ENCODE measurements at places on chromosomes 3 and 15.

DNA sequence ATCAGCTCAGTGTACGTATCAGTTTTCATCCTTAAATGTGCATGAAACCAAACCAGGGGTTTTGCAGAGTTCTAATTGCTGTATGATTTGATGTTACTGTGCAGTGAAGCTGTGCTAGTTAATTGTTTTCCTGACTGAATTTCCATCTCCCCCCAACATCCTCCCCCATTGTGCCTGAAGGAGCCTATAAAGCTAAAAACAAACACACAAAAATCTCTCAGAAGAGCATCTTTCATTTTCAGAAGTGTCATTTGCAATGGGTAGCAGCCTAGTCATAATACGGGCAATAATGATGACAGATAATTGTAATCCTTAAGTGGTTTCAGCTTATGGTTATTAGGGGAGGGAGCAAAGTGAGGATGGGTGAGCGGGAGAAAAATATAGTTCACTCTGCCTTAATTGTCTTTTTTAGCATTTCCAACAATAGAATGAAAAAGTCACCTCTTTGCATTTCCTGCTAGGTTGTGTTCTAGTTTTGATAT, 207.9 kb upstream of the TBL1XR1 start:
- no peak for DNase-seq

DNA sequence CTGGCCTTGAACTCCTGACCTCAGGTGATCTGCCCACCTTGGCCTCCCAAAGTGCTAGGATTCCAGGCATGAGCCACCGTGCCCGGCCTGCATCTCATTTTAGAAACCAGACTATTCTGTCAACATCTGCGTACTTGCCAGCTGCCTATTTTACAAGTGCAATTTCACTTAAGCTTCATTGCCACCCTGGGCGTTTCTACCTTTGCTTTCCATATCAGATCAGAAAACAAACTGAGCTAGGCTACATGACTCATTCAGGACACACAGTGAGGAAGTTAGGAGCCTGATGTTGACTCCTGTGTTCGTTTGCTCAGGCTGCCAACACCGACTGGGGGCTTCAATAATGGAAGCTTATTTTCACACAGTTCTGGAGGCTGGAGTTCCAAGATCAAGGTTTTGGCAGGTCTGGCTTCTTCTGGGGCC, 42.3 kb upstream of the KLHL25 start:
- peak; percentile 18 for DNase-seq

- peak; percentile 84 for DNase-seq
Measured at GRCh38 chr3:129888771-129889170, 4.7 kb downstream of the TMCC1 start.

GRCh38 chr3:113754494-113755159, 7.8 kb downstream of the ATP6V1A start:
- no peak for DNase-seq

DNA sequence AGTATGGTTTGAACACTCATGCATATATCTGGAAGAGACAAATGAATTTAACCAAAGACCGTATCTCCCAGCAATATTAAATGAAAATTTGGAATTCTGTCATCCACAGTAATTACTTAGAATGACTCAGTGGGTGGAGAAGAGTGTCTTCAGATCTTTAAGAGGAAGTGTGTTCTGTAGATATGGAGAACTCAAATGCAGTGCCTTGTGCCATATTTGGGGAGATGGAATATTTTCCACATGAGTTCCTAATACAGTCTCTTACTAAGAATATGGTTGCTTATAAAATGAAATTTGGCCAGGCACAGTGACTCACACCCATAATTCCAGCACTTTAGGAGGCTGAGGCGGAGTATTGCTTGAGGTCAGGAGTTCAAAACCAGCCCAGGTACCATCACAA, 40.5 kb downstream of the ANO10 start:
- no peak for DNase-seq

GRCh38 chr15:48993380-48993779, 29.7 kb upstream of the SHC4 start:
- DNase-seq: no peak

DNA sequence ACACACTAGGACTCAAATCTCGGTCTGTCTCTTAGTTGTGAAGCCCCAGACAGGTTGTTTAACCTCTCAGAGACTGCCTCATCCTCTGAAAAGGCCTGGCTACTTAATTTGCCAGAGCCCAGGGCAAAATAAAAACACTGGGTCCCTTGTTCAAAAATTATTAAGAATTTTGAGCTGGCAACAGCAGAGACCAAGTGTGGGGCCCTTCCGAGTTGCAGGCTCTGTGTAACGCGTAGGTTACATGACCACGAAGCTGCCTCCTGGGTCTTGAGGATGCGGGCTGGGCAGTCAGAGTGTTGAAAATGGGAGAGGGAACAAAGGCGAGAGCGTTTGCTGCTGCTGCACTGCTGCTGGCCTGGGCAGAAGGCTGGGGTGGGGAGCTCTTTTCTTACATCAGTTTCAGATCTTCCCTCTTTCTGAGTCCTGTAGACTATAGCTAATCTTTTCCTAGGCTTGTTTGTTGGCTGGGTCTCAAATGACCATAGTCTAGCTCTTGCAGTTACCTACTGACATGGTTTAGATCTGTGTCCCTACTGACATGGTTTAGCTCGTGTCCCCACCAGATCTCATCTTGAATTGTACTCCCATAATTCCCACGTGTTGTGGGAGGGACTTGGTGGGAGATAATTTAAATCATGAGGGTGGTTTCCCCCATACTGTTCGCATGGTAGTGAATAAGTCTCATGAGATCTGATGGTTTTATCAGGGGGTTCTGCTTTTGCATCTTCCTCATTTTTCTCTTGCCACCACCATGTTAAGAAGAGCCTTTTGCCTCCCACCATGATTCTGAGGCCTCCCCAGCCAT, 49.9 kb downstream of the CLEC3B start:
- no peak for DNase-seq

DNA sequence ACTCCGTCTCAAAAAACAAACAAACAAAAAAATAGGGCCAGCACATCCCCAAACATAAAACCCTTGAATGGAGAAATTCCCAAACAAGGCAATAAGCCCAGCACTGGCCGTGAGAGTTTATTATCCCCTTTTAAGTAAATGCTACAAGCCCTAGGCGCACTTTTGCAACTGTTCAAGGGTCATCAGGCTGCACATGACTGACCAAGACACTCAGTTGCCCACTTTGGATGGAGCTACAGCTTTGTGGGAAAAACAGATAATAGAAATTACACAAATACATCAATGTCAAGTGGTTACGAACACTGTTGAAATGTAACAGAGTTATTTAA, 33.7 kb upstream of the ZNF445 start:
- peak; percentile 12 for DNase-seq

DNA sequence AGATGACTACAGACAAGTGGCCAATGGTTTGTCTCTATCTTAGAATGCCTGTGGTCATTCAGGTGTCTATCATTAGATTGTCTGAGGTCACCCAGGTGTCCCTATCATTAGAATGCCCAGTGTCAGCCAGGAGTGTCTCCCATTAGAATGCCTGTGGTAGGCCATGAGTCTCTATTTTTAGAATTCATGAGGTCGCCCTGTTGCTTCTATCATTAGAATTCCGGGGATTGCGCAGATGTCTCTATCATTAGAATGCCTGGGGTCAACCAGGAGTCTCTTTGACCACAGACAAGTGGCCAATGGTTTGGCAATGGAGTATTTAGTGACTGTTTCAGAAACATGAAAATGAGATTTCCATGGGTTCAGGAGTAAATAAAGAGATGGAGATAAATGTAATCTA, 7.6 kb downstream of the RTP2 start:
- DNase-seq: peak; percentile 56

DNA sequence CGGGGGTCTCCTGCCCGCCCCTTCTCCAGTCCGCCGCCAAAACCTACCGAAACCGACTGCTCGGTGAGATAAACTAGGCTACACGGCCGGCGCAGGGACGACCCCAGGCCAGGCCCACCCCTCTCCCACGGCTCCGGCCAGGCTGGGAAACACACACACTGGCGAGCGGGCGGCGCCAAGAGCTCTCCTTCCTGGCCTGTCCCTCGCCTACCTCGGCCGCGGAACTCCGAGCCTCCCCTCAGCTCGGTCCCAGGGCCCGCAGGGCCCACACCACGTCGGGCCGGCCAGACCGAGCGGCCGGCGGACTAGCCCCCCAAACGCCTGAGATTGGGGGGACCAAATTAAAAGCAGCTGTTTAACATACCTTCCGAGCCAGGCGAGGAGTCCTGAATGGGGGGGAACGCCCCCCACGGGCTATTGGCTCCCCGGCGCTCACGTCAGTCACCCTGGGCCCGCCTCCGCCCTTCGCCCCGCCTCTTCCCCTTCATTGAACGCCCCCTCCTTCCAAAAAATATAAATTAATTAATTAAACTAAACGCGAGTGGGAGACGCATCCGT, 4.0 kb upstream of the SIN3A start:
- DNase-seq: peak; percentile 93

- peak; percentile 40 for DNase-seq
Measured at GRCh38 chr15:33860754-33861153, 107.5 kb upstream of the CHRM5 start.

- DNase-seq: no peak
Measured at GRCh38 chr3:164387236-164387635, 691.1 kb downstream of the SI start.

GRCh38 chr15:62241135-62241770, 76.2 kb upstream of the C2CD4B start:
- DNase-seq: no peak

GRCh38 chr15:75738014-75738646, 25.5 kb upstream of the CSPG4 start:
- DNase-seq: peak; percentile 31

DNA sequence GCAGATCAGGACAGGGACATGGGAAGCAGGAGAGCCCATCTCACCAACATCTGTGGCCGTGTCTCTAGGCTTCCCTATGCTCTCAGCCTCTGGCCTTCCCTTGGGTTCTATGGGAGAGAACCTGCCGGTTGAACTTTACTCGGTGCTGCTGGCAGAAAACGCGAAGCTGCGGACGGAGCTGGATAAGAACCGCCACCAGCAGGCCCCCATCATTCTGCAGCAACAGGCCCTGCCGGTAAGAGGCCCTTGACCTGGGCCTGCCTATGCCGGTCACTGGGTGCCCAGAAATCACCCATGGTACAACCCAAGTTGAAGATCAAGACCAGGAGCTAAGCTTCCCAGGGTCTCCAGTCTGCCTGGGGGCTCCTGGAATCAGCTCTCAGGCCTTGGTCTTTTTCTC, 34.8 kb downstream of the CYP11A1 start:
- no peak for DNase-seq

- DNase-seq: peak; percentile 77
Measured at GRCh38 chr3:140223631-140224030, 288.6 kb downstream of the CLSTN2 start.

- no peak for DNase-seq
Measured at GRCh38 chr15:90901175-90902039, 1.7 kb upstream of the MAN2A2 start.

DNA sequence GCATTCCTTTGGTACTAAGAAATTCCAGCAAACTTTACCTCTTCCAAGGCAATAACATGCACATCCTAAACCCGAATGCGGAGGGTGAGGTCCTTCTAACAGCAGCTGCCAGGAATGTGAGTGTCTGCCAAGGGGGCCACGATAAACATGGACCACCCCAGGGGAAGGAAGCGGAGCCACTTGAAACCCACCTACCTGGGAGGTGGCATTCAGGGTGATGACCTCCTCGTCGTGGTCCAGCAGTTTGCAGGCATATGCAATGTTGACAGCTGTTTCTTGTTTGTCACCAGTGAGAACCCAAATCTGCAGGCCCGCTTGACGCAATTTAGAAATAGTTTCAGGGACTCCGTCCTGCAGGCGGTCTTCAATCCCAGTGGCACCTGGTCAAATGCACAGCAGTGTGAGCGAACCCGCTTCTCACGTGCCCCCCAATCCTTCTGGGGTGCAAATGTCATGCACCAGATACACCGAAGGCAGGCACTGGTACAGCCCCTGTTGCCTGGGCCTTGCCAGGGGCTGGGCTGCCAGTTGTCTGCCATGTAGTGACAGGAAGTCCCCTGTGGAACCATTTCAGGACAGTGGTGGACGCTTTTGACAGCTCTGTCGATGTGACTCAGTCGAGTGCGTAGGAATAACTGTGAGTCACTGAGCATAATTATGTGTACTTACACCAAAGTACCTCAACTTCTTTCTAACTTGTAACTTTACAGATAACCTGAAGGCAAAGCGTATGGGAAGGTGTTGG, 161.2 kb downstream of the ATP10A start:
- peak; percentile 50 for DNase-seq

GRCh38 chr3:29683018-29683993, 402.4 kb downstream of the RBMS3 start:
- peak; percentile 68 for DNase-seq

DNA sequence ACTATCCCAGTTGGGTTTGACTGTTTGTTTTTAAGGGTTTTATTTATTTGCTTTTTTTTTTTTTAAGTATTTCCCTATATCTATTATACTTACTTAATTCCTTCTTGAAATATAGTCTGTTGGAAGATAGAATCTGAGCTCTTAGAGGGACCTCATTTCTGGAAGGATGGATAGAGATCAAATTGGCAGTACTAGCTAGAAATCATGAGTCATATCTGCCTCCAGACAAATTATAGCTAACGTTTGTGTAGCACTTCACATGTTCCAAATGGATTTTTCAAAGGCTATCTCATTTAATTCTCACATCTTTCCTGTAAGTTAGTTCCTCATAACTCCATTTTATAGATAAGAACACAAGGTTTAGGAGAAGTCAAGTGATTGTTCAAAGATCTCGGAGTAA, 384.7 kb downstream of the ZIC1 start:
- DNase-seq: no peak

DNA sequence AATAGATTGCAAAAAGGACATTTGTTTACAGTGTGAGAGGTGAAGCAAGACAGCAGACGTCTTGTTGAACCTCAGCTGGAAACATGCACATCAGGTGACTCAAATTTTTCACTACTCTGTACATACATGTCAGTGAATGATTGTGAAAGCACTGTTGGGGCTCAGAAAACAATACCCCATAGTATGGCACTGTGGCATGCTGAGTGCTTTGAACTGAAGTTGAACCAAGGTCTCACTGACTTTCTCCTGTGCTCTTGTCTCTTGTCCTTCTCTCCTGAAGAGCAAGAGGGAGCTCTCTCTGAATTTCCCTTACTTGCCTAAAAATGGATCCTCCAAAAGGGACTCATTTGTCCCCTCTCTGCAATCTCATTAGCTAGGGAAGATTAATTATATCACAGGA, 24.5 kb upstream of the NEDD4 start:
- no peak for DNase-seq

DNA sequence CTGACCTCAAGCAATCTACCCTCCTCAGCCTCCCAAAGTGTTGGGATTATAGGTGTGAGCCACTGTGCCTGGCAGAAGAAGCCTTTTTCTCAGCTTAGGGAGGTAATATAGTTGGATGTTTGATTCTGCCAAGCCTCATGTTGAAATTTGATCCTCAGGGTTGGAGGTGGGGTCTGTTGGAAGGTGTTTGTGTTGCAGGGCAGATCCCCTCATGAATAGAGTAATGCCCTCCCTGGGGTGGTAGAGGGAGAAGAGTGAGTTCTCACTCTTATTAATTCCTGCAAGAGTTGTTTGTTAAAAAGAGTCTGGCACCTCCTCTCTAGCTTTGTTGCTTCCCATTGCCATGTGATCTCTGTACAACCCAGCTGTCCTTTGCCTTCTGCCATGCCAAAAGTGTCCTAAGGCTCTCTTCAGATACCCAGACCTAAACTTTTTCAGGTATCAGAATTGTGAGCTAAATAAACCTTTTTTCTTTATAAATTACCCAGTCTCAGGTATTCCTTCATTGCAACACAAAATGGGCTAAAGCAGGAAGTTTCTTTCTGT, 16.4 kb downstream of the NECTIN3 start:
- no peak for DNase-seq

- no peak for DNase-seq
Measured at GRCh38 chr3:140062461-140062860, 127.5 kb downstream of the CLSTN2 start.

- DNase-seq: peak; percentile 52
Measured at GRCh38 chr3:16056217-16056616, 118.3 kb upstream of the GALNT15 start.

- no peak for DNase-seq
Measured at GRCh38 chr3:10619989-10620832, 114.8 kb upstream of the ATP2B2 start.

Data from astrocyte of the hippocampus (primary cell).